ENCODE measurements at places on chromosomes 5 and 9.

GRCh38 chr9:4739587-4740387, 1.2 kb downstream of the AK3 start:
- DNase-seq, result no peak

- no peak for DNase-seq
Measured at GRCh38 chr5:132748522-132749000, 1.3 kb downstream of the CCNI2 start.

DNA sequence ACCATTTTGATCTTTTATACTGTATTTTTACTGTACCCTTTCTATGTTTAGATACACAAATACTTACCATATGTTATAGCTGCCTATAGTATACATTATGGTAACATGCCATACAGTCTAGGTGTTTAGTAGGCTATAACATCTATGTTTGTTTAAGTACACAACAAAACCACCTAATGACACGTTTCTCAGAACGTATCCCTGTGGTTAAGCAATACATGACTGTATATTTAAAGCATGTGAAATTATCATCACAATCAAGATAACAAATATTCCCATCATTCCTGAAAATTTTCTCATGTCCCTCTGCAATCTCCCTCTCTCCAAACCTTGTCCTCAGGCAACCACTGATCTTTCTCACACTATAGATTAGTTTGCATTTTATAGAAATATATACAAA, 66.4 kb upstream of the SUSD1 start:
- DNase-seq, result no peak

DNA sequence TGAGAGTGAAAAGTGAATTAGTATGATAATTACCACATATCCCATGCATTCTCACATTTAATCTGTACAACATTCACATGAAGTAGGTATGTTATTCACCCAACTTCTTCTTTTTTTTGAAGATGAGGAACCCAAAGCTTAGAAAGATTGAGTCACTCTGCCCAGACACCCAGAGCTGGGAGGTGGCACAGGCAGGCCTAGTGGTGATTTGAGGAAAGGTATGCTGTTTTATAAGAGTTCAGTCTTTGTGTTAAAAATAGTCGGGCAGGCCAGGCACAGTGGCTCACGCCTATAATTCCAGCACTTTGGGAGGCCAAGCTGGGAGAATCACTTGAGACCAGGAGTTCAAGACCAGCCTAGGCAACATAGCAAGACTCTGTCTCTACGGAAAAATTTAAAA, 285.3 kb downstream of the NR3C1 start:
- no peak for DNase-seq

GRCh38 chr9:33443047-33443446, 4.3 kb downstream of the AQP3 start:
- no peak for DNase-seq

GRCh38 chr9:23621924-23622323, 204.1 kb downstream of the ELAVL2 start:
- no peak for DNase-seq

GRCh38 chr9:70044490-70045307, 1.1 kb downstream of the MAMDC2 start:
- no peak for DNase-seq

GRCh38 chr9:118693645-118694044, 675.6 kb downstream of the BRINP1 start:
- DNase-seq, result no peak

- DNase-seq, result no peak
Measured at GRCh38 chr5:110346893-110347358, 379.5 kb downstream of the TMEM232 start.

DNA sequence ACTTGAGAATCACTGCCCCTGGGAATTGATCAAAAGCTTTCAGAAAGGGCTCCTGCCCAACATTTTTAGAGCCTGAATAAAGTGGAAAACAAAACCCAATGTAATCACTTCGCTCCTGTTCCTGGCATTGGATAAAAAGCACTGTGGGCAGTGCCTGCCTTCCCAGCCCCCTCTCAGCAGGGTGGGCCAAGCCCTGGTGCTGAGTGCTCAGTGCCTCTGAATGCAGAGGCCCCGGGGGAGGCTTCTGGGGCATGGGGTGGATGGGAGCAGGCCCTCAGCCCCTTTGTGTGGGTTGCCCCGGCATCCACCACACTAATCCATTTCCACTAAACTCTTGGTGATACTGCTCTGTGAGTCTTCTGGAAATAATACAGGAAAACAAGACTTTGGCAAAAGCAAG, 55.6 kb downstream of the CFAP90 start:
- DNase-seq, result no peak

GRCh38 chr9:14245901-14246525, 67.9 kb downstream of the NFIB start:
- no peak for DNase-seq

DNA sequence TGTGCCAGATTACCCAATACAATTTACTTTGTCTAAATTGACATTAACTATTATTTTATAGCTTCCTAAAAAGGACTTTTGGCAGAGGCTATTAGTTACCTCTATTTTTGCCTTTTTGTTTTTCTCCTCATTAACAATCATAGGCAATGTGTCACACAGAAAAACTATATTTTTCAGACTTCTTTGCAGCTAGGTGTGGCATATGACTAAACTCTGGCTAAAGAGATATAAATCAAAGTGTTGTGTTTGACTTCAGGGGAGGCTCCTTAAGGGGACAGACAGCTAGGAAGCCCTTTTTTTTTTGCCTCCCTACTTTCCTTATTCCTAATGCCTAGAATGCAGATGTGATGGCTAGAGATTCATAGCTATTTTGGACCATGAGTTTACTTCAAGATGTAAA, 19.7 kb upstream of the GCNT4 start:
- no peak for DNase-seq

- DNase-seq, result no peak
Measured at GRCh38 chr5:113250341-113250953, 184.3 kb downstream of the TSSK1B start.

DNA sequence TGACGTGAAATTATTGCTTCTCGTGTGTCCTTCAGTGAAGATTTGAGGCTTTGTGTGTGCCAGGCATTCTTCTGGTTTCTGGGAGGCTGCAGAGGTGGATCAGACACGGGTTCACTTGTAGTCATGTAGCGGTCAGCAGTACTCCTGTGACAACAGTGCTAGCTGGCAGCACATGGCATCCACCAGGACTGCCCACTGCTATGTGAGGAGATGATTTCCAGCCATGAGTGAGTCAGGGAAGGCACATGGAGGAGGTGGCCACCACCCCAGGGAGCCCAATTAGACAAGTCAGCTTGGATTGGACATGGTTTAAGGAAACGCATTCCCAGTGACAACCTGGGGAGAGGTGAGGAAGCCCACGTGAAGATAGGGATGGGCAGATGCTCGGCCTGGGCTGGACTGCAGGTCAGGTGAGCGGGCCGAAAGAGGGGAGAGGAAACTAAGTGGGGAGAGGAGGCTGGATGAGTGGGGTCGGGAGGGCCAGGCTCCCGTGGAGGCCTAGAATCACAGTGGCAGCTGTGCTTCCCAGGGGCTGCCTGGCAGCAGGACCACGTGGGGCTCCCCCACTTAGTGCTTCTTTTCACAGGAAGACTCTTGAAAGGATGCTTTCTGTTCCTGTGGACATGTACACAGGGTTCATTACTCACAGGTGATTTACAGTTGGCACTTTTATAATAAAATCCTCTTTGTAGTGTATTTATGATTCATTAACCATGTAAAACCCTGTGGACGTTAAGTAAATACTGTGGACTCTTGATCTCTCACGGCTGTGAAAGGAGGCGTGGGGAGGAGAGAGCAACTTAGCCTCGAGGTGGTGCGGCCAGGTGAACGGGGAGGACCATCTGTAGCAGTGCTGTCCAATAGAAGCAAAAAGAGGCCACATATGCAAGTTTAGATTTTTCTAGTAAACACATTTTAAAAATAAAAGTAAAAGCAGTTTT, 80.0 kb upstream of the OTULINL start:
- no peak for DNase-seq

DNA sequence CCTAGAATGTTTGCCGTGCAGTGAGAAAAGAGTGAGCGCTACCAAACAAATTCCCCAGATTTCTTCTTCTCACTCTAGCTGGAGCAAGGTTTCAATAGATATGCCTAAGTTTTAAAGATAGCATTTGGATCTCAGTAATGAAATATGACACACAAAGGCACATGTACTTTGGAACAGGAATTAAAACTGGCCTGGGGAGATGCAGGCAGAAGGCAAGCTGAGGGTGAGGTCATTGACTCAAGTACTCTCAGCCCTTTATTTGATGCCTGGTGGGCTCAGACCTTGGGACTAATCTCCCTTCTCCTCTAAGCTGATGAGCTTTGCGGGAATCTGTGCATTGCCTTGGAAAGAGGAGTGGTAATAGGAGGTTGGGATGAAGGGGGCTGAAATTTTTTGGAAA, 323.3 kb upstream of the SLC30A5 start:
- DNase-seq, result no peak

GRCh38 chr5:158855510-158855909, 244.2 kb downstream of the EBF1 start:
- no peak for DNase-seq

DNA sequence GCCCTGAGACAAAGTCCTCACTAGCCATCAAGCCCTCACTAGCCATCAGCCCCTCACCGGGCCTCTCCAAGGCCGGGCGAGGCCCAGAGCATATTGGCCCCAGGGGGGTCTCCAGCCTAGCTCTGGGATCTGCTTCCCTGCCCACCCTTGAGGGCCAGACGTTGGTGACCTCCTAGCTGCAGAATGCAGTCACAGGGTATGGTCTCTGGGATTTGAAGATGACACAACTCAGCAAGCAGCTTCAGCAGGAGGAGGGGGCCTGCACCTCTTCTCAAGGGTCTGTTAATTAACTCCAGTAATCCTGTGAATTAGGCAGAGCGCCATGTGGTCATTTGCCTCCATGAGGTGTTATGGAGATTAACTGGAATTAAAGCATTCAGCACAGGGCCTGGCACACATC, 116.9 kb upstream of the SPOCK1 start:
- no peak for DNase-seq

GRCh38 chr5:166427211-166427610, 1864.2 kb upstream of the WWC1 start:
- DNase-seq, result no peak

DNA sequence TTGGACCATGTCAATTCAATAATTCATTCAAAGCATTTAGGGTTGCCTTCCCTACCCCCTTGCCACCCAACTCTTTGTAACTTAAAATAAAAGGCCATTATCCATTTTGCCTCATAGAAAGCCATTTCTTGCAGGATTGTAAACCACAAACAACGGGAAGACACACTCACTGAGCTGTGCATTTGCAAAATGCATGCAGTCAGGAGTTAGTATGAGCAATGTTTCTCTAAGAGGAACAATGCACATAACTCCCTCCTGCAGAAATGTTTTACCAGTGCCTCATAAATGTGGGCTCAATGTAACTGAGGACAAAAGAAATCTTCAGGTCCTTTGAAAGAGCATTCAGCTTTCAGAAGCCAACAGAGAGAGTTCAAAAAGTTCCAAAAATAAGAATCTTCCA, 98.5 kb upstream of the ABCA1 start:
- DNase-seq, result no peak

DNA sequence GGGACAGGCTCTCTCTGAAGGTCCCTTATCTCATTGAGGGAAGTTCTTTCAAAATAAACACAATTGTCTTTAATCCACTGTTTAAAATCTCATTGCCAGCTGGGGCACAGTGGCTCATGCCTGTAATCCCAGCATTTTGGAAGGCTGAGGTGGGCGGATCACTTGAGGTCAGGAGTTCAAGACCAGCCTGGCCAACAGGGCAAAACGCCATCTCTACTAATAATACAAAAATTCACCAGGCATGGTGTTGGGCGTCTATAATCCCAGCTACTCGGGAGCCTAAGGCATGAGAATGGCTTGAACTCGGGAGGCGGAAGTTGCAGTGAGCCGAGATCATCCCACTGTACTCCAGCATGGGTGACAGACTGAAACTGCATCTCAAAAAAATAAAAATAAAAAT, 8.3 kb upstream of the NDFIP1 start:
- no peak for DNase-seq

GRCh38 chr9:99294850-99295461, 72.9 kb downstream of the SEC61B start:
- DNase-seq, result no peak

- no peak for DNase-seq
Measured at GRCh38 chr9:20289423-20290010, 332.8 kb downstream of the MLLT3 start.

GRCh38 chr9:26779062-26779461, 113.5 kb downstream of the CAAP1 start:
- no peak for DNase-seq

DNA sequence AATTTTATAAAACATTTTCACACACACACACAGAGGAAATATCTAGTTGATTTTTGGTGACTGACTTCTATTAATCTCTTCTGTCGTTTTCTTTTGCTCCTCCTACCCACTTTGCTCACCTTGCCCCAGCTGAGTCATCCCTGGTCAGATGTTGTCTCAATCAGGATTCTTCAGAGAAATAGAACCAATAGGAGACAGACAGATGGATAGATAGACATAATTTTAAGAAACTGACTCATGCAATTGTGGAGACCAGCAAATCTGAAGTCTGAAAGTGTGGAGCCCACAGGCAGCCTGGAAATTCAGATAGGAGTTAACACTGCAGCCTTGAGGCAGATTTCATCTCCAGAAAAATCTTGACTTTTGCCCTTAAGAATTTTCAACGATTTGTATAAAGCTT, 37.0 kb upstream of the PIK3R1 start:
- DNase-seq, result no peak

- DNase-seq, result no peak
Measured at GRCh38 chr5:68861099-68861498, 232.7 kb upstream of the SLC30A5 start.

- no peak for DNase-seq
Measured at GRCh38 chr9:97519441-97519970, 18.0 kb downstream of the TMOD1 start.

DNA sequence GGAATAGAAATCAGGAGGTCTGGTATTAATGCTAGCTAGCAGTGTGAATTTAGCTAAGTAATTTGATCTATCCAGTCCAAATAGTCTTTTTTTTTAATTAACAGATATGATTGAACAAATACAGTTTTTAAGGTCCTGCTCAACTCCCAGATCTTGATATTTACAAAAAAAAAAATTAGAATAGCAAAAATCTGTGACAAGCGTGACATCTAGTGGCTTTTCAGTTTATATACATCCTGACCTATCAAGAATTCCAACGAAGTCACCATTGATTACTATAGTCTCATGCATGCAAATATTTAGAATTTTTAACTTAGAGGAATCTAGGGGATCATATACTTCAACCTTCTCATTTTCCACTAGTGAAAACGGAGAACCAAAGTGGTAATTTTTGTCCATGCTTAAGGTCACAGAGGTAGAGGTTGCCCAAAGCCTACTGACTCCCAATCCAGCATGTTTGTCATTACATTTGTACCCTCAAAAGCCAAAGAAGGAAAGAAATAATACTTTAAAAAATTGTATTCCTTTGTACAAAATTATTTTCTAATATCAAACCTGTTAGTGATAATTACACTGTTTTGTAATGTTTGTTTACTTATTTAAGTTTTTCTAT, 17.6 kb upstream of the TARS1 start:
- DNase-seq, result no peak

GRCh38 chr5:637581-638450, 25.7 kb downstream of the CEP72 start:
- no peak for DNase-seq

- DNase-seq, result no peak
Measured at GRCh38 chr5:79841172-79841571, 149.9 kb downstream of the MTX3 start.

- no peak for DNase-seq
Measured at GRCh38 chr9:135949501-135950134, 11.6 kb downstream of the UBAC1 start.

GRCh38 chr5:121489972-121490371, 361.7 kb upstream of the FTMT start:
- DNase-seq, result no peak

All from stimulated activated CD4-positive, alpha-beta T cell treated with anti-CD3 and anti-CD28 coated beads, TNF-alpha, amount 100 ng/mL, for 48 hours (primary cell).